ENCODE measurements at places on chromosomes 12 and 14.

- peak; percentile 15 for DNase-seq
These were observed 37.5 kb downstream of the CHST11 start for GRCh38 chr12:104494137-104494792.

DNA sequence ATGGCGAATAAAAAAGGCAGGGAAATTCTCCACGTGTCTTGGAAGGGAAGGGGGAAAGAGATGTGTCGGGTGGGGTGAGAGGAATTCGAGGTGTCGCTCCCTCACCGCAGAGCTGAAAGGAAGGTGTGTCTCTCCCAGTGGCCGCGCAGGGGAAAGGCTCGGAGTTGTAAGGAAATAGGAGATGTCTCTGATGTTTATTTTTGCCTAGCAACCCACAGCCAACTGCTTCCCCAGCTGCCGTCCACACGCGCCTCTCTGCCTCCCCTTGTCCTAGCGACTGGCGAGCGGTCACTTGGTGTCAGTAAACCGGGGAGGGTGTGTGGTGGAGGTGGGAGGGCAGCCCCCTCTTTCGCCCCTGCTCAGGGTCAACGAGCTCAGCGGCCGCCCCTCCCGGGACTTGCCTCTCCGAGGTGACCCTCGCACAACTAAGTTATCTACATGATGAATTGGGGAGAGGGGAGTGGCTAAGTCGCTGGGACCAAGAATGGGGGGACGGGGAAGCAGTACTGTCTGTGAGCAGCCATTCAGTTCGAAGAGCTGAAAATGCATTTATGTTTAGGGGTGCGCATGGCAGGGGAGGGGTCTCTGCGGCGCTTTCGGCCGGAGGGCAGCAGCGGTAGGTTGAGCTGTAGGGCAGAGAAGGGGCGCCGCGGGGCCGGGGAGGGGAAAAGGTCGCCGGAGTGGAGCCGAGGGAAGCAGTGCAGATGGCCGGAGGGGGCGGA is 585 bp upstream of the DYRK2 start:
- DNase-seq: peak; percentile 41

DNA sequence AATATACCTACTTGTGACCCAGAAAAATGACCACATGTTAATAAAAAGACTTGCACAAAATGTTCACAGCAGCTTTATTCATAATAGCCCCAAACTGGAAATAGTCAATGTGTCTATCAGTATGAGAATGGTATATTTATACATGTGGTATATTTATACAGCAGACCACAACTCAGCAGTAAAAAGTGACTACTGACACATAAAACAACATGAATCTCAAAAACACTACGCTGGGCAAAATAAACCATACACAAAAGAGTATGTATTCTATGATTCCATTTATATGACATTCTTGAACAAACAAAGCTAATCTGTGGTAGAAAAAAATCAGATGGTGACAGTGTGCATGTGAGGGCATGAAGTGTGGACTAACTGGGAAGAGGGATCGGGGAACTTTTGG is 35.1 kb downstream of the ARF6 start:
- DNase-seq: no peak

DNA sequence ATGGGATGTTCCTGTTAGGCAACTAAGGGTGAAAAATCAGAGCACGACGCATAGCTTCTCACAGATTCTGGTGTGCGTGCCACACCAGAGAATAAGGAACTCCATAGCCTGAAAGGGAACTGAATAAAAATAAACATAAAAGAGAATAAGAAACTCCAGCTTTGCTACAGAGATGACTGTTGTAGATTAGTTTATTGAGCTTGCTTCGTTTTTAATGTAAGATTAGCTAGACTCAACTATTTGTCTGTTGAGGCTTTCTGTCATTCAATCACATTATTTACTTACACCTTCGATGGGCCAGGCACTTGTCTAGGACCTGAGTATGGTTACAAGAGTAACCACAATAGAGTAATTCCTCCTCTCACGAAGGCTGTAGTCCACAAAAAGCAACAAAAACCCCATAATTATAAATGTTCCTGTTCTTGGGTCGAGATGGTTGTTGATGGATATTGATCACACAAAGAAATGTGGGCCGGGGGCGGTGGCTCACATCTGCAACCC is 807 bp upstream of the ZCCHC8 start:
- no peak for DNase-seq

GRCh38 chr12:93358058-93358457 is 19.7 kb upstream of the NUDT4 start:
- no peak for DNase-seq

- DNase-seq: peak; percentile 57
These were observed 17.9 kb upstream of the TDRD9 start for GRCh38 chr14:103910262-103910935.

DNA sequence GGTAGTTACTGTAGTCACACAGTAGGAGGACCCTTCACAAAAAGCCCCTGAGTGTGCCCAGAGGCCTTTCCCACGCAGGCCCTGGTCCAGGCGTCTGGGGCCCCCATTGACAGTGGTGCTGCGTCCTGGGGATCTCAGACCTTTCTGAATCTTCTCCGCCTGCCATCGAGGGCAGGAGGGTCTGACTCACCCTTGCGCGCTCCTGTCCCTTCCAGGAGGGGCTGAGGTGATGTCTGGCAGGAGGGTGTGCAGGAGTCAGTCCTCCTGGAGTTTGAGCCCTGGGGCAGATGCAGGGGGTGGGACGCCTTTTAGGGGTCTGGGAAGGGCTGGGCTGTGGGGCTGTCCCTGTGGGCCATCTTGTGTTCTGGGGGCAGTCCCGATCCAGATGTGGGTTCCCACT is 386.8 kb downstream of the TMEM121 start:
- no peak for DNase-seq

Data from T-helper 9 cell (primary cell).